ENCODE measurements at places on chromosomes 2 and 18.

DNA sequence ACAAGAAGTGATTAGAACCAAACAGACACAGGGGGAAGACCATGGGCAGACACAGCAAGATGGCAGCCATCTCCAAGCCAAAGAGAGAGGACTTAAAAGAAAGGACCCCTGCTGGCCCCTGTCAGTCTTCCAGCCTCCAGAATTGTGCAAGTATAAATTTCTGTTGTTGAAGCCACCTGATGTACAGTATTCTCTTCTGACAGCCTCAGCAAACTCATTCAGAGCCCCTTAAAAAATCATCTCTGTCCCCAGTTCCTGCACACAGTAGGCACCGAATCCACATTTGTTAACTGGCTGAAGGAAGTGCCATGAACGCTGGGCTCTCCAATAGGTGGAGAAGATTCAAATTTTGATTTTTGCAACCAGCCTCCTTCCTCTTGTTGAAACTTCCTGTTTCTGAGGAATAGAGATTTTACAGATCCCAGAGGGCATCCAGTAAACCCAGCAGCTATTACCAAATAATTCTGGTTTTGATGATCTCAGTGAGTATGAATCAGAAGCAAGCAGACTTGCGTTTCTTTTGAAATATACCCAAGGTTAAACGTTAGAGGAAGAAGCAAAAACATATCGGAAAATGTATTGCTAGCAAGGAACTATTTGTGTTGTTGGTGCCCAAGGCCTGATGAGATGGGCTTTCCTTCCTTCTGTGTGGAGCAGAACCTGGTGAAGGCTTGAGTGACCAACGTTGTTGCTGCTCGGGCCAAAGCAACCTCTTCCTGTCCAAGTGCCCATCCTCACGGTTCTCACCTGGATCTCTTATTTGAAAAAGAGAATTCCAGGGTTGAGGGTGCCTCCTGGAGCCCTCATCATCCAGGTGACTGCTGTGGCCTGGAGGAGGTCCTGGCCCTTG, 47.7 kb upstream of the PLB1 start:
- peak; percentile 53 for DNase-seq

DNA sequence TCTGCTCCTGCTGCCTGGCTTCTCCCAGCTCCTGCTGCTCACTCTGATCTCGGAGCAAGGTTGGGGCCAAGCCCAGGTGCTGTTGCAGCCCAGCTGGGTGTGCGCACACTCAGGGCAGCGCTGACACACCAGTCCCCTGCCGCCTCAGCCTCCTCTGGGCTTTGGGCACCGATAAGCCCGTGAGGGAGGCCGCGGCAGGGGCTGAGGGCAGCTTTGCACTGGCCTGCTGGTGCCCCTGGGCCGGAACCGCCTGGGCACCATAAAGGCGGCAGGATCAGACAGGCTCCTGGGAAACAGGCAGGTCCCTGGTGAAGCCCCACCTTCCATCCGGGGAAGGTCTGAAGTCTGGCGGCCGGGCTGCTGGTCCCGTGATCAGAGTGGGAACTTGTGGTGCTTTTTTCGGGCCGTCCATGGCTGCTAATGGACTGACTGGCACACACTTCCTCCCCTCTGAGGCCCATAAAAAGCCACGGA, 14.1 kb upstream of the EML6 start:
- no peak for DNase-seq

- DNase-seq, result no peak
Observed at GRCh38 chr2:11077411-11077810, 77.9 kb upstream of the SLC66A3 start.

DNA sequence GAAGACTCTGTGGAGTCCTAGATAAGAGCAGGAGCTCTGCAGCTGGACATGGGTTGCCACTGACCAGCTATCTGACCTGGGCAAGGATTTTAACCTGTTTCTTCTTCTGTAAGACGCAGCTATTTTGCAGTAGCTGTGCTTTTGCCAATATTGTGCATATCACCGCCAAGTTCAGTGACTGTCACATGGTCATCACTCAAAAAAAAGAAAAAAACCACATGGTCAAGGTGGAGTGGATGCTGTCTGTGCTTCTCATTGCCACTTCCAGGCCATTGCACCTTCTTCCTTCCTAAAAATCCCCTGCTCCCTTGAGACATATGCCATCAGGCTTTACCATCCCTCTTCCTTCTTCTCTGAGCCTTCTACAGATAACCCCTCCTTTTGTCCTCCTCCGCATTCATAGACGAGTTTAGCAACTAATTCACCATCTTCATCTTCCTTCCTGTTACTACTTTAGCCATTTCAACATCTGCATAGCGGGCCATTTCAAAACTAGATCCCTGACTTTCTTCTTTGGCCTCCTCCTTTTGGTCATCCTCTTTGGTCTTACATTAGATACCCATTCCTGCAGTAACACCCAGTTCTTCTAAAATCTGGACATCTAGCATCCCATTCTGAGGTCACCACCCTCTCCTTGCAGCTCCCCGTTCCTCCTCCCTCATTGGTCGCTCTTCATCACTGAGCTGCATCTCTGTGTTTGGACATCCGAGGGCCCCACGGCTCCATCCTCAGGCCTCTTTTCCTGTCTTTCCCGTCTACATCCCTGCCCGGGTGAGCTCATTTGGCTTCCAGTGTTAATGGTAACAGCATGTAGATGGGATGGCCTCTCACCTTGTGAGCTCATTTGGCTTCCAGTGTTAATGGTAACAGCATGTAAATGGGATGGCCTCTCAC, 17.8 kb downstream of the RNF144A start:
- no peak for DNase-seq

- DNase-seq, result no peak
Observed at GRCh38 chr2:203928849-203929248, 7.7 kb upstream of the ICOS start.

Data from left forelimb (tissue), 1 donor.